Amniotic stem cell (primary cell): ENCODE measurements at places on chromosomes 3 and 15.

DNA sequence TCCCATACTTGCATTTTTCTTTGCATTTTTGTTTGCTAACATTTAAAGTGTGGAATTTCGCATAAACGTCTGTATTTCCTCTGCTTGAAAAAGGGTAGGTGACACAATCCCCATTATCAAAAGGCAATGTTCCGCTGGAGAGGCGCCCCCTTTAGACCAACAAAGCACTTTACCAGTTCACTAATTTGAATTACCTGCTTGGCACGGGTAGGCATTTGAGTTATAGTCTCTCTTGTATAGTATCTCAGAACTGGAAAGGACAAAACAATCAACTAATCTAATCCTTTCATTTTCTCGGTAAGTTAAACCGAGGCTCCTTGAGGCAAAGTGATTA, 775 bp upstream of the CCDC39 start:
- no peak for DNase-seq

- DNase-seq: no peak
Observed at GRCh38 chr3:1092771-1093170, at the start of gene CNTN6. TSS of gene CNTN6 (plus strand) at chr3:1093024. CDS start at chr3:1148009, 54,985 bp downstream.

DNA sequence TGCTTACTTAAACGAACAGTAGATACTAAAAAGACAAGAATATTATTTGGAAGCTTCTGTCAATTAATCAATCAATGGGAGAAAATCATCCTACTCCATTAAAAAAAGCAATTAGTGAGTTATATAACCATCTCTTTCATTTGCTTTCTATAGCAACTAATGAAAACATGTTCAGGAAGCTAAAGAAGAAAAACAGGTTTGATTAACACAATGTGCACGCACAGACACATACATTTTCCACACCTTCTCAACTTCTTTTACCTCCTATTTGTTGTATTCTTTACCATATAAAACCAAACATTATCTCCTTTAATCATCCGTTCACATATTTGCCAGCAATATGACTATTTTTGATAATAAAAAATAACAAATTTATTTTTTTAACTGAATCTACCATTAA, 111.3 kb downstream of the GBE1 start:
- DNase-seq: no peak

- no peak for DNase-seq
Observed at GRCh38 chr15:31511707-31512310, 185.2 kb downstream of the KLF13 start.

DNA sequence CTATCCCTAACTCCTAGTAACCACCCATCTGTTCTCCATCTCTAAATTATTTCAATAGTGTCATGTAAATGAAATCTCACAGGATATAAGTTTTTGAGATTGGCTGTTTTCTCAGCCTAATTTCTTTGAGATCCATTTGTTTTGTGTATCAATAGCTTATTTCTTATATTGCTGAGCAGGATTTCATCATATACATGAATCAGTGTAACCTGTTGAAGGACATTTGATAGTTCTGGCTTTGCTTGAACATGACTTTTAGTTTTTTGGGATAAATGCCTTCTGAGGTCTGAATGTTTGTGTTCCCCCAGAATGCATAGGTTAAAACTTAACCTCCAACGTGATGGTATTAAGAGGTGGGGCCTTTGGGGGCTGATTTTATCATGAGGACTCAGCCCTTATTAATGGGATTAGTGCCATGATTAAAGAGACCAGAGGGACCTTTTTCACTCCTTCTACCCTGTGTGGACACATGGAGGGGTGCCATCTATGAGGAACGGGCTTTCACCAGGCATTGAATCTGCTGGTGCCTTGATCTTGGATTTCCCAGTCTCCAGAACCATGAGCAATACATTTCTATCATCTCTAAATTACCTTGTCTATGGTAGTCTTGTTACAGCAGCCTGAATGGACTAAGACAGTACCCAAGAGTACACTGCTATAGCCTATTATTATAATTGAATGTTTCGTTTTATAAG, 118.3 kb downstream of the FNDC3B start:
- no peak for DNase-seq

DNA sequence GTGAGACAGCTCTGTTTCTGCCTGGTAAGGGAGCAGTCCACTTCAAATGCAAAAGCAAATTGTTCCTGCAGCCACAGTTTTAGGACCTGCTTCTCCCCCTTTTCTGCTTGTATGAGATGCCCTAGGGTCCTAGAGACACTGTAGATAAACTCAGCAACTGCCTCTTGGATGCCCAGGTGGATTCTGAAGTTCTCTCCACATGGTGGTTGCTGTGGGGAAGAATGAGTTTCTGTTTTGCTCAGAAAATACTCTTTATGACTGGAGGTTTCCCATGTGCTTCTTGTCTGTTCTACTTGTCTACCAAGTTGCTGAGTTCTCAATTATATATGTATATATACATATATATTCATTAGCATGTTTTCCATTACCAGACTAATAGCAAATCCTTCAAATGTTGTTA, 5.6 kb upstream of the ZNF80 start:
- no peak for DNase-seq

GRCh38 chr3:159823780-159824179, 164.9 kb upstream of the IL12A start:
- DNase-seq: no peak

GRCh38 chr3:112127522-112128494, 5.2 kb downstream of the GCSAM start:
- no peak for DNase-seq
